ENCODE measurements at places on chromosomes 16 and 17. TPM values are rescaled to one million over a fixed set of nuclear protein-coding genes. Genes with fewer than 3 reads are reported as not detected.

DNA sequence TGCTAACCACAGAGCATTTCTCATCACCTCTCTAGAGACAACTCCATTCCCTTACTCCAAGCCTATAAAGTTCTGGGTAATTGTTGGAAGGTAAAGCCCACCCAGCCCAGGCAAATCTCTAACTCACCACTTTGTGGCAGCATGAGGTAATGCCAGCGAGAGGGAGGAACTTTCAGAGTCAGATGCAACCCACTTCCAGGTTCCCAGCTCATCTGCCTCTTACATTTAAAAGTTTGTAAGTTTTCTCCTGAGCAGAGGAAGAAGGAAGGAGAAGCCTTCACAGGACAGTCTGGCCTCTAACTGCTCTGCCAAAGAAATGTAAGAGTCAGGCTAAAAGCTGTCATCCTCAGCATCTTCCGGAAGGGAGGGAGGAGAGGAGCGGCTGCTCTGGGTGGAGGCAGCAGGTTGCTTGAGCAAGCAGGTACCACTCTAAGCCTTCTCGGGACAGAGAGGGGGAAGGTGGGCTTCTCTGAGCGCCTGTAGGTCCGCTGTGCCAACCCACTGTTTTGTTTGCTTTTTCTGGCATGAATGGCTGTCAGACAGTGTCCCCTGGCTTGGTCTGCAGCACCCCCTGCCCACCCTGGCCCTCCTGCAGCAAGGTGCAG is 1.0 kb downstream of the ZNF319 start:
- DNase-seq = no peak

- no peak for DNase-seq
Measured at GRCh38 chr16:1565083-1565805, 31.8 kb downstream of the TMEM204 start.

- DNase-seq = no peak
Measured at GRCh38 chr16:79792076-79792475, 191.5 kb upstream of the MAF start.

DNA sequence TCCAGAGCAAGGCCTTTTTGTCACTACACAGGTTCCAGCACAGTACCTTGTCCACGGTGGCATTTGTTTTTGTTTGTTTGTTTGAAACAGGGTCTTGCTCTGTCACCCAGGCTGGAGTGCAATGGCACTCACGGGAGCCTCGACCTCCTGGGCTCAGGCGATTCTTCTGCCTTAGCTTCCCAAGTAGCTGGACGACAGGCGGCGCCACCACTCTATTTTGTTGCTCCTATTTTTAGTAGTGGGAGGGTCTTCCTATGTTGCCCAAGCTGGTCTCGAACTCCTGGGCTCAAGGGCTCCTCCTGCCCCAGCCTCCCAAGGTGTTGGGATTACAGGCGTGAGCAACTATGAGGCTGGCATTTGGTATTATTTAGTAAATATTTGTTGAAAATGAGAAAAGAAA is 10.3 kb downstream of the MRC2 start:
- DNase-seq = no peak

DNA sequence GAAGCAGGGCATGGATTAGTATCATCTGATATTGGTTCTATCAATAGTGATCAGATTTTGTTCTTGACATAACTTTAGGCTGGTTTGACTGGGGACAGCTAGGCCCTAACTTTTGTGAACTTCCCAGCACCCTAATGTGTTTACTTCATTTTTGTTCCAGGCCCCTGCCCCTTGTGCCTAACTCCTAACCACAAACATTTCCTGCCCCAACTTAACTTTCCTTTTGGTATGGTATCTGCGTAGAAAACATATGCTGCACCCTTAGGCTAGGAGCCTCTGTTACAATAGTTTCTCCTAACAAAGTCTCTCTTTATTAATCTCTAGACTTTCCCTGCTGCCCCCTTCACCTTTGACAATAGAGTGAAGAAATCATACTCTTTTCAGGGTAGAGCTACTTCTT is 2.5 kb downstream of the ADPRM start:
- no peak for DNase-seq

- DNase-seq = no peak
Measured at GRCh38 chr17:71313866-71314265, 807.0 kb upstream of the SOX9 start.

ATP2A1 gene
- total RNA-seq = 0.75 TPM

STUB1 gene
- 65.5 TPM for total RNA-seq

GAS7 gene
- total RNA-seq = 1.1 TPM

KIF19 gene
- total RNA-seq = 2.3 TPM

All from T-helper 17 cell (primary cell).